ENCODE measurements at places on chromosomes 11 and 22. TPM values are rescaled to one million over a fixed set of nuclear protein-coding genes. Genes with fewer than 3 reads are reported as not detected.

DNA sequence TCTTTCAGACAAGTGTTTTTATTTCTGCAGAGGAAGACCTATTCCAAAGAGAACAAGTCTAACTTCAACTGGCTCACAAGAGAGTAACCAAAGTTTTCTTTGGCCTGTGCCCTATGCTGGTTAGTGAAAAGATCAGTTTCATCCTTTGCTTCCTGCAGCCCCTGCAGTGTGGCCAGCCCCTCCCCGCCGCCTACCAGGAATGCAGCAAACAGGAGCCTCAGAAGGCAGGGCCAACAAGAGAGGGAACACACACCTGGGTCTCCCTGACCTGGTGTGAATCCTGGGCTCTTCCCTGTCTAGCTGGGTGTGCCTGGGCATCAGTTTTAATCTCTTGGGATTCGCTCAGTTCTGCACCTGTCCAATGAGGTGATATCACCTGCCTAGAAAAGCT, 21.5 kb upstream of the SCARF2 start:
- no peak for DNase-seq

Gene OR8G1
- total RNA-seq = not detected

Gene CYP2D6
- 3.8 TPM for total RNA-seq

DNA sequence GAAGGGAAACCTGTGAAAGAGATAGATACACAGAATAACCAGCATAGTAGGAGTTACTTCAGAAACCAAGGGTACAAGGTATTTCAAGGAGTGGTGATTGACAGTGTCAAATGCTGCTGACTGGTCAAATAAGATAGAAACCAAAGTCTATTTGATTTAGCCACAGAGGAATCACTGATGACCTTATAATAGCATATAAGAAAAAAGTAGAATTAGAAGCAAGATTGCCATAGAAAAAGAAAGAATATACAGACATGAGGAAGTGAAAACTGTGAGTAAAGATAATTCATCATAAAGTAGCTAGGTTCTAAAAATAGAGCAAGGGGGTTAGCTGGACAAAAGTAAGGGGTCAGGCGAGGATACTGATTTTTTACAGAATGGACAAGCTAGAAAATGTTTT, 14.2 kb downstream of the ZBTB44 start:
- no peak for DNase-seq

DNA sequence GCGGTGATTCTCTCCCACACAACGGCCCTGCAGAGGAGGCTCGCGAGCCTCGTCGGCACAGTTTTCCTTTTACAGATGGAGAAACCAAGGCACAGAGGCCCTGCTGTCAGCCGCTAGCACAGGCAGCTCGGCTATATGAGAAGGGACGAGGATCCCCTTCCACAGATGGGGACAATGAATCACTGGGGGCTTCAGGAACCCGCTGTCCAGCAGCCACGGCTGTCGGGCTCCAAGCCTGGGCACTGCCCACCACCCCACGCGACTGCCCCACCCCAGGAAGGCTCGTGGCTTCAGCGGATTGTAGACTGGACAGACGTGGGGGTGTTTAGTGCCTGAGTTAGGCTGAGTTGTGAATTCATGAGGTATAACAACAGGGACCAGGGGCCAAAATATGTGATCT, 17.2 kb upstream of the FGF3 start:
- DNase-seq = no peak

Gene SSTR3
- 3.5 TPM for total RNA-seq

DNA sequence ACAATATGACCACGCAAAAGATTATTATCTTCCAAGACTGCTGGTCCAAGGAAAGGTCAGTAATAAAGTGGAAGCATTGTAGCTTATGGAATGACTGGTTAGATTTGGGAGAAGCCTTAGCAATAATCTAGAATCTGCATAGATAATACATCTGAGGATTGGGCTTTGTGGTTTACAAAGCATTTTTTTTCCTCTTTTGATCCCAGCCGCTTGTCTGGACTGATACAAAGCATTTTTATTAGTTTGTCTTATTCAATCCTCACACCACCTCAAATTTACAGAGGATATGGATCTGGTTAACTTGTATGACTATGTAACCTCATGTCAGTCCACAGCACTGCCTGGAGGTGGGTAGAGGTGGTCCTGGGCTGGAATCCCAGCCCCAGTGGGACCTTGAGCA, 990 bp upstream of the THRSP start:
- DNase-seq = no peak

DNA sequence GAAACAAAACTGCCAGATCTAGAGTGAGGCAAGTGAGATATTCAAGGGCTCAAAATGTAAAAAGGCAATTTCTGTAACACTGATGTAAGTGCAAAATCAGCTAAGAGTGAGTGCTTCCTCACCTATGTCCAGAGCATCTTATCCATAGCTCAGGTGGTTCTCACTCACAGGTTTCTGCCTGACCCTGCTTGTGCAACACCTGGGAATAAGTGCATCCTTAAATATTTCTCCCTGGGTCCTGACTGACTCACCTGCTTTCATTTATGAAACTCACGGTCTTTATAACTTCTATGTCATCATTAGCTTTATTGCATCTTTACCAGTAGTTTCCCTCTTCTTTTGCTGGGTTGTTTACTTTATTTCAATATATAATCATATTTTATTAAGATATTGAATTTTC, 260.6 kb downstream of the CNTN5 start:
- no peak for DNase-seq

DNA sequence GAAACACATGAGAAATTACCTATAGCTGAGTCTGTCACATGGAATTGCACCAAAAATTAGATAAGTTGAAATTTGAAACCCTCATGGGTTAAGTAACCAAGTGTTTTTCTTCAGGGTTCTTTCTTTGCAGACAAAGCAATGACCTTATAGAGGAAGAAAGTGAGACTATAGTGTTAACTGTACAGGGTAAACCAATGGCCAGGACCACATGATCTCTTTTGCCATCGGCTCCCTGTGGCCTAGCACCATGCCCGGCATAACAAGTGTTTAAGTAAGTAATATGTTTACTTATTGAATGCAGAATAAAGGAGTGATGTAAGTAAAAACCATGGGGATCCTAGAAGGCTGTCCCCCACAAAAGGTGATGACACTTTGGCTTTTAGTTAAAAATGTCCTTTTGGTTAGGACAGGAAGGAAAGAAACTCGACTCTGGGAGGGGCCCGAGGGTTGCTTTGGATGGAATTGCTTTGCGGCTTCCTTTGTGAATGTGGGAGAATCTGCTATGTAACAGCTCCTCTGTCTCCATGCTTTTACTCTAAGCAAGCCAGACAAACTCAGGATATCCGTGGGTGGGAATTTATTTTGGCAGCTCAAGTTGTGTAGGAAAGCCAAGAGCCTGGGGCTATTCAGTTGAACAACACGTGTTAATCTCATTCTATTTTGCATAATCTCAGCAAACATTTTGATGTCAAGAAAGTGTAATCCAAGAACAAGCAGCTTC, 454.7 kb downstream of the INSC start:
- DNase-seq = no peak

DNA sequence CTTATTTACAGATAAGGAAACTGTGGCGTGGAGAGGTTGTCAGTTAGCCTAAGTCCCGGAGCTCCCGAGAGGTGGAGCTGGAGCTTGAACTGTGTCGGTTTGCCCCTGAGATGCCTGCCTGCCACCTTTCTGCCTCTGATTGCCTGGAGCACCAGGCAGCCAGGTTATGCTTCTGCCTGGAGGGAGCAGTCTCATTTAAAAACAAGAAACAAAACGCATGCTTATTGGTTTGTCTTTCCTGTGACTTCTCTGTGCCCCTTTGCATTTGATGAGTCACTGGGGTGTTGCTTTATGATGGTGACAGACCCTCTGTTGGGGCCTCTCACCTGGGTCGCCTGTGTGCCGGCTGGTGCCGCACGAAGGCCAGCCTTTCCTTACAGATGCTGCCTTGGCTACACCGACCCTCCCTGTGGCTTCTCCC, 12.2 kb downstream of the AP2A2 start:
- no peak for DNase-seq

DNA sequence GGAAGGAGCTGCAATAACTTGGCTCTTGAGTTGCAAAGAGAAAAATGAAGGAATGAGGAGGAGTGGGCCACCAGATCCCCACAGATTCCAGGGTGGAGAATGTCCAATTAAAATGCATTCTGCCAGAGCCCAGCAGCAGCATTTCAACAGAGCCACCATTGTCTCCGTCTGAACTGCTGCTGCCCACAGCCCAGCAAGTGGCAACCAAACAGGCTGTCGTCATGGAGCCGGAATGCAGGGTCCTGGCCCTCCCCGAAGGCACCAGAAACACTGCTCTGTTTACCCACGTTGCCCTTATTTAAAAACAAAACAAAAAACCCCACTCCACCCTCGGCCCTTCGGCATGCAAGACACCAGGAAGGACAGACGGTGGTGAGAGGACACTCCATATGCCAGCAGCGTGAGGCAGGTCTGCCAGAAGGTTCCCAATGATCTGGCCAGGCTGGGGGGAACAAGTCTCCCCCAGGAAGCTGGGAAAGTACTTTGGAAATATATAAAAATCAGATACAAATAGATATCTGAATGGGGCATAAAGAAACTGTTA, 32.5 kb downstream of the PLEKHA7 start:
- DNase-seq = no peak

- no peak for DNase-seq
These were observed 65.5 kb downstream of the USP35 start for GRCh38 chr11:78254268-78254667.

DNA sequence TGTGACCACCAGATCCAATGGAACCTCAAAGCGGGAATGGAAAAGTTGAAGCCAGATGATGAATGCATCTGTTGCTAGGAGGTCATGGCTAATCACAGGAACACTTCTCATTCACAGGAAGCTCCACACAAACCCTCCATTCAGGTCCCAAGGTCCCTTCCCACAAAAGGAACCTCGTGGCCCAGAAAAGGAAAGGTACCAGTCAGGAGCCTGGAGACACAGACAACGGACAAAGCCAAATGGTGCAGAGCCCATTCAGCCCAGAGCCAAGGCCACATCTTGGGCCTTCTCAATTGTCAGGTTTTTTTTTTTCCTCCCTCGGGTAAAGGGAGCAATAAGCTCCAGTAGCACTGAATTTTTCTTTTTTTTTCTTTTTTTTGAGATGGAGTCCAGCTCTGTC, 87.0 kb downstream of the FAM168A start:
- no peak for DNase-seq

DNA sequence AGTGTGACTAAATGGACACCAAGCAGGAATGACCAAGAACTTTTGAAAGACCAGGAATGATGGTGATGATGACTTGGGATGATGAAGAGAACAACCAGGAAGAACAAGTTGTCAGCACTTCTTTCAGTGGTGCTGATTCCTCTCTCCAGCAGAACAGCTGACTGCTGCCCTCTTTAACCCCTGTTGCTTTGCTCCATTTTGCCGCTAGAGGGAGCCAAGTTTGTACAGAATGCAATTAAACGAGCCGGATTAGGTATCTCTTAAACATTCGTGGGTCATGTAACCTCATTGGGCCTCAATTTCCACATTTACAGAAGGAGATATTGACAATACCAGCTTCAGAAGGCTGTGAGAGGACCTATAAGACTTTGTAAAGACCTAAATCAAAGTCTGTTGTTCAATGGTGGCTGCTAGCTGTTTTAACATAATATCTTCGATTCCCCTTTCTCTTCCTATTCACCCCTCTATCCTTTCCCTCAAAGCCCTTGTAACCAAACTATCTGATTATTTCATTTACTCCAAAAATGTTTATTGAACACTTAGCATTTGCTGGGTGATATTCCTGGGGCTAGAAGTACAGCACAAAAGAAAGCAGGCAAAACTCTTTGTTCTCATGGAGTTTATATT, 1.9 kb downstream of the OR4S1 start:
- peak; percentile 91 for DNase-seq

Gene CDHR5
- not detected for total RNA-seq

DNA sequence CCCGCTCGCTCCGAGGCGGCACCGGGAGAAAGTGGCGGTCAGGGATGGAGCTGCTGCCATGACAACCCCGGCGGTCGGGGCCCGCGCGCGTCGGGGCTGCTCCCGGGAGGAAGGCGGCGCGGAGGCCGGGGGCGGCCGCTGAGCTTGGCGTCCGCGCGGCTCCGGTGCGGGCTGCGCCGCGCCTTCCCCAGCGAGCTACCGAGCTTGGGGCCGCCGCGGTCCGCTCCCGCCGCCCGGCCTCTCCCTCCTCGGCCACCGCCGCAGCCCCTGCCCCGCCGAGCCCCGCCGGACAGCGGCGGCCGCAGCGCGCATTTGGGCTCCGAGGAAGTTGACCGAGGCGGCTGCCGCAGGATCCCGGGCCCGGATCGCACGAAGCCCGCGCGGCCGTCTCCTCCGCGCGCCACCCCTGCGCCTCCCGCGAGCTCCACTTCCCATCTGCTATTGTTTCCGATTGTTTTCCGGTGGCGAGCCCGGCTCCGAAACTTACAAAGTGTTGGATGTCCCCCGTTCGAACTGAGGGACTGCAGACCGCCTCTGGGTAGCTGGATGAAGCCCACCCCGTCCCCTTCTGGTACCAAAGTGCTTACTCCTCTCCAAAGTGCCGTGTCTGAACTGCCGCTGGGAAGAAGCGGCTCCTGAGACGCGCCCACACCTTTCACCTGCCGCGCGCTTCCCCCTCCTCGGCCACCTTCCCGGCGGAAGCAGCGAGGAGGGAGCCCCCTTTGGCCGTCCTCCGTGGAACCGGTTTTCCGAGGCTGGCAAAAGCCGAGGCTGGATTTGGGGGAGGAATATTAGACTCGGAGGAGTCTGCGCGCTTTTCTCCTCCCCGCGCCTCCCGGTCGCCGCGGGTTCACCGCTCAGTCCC, 540.3 kb downstream of the NTM start:
- DNase-seq = no peak

DNA sequence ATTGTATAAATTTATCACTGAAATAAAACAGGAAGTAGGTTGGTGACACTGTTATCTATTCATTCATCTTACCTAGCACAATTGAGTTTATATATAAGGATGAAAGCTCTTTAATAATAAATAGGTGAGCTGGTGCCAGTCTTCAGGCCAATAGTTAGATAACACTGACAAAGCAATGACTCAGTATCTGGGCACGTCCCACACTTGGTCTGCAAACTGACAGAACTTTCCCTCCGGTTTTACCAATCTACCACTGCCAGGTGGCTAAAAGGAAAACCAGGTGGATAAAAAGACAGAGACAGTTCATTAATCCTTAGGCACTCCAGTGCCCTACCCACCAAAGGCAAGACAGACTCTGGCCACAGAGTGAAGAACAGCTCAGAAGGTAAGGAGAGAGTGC, 17.6 kb downstream of the DDB1 start:
- DNase-seq = no peak

Gene OR52A1
- not detected for total RNA-seq

Gene DKK3
- not detected for total RNA-seq

GRCh38 chr11:60431251-60431650, 1.9 kb downstream of the MS4A5 start:
- DNase-seq = peak; percentile 19

DNA sequence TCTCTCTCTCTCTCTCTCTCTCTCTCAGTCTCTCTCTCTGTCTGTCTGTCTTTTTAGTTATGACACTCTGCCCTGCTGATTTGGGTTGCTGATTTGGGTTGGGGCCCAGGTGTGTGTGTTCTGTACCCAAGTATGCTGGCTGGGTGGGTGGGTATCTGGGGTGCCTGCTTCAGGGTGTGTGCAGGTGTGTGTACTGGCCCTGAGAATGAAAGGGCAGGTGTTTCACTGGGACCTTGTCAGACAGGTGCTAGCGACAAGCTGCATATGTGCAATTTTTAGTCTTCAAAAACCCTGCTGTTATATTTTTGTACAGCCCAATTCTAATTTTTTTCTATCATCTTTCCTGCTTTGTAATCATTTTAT, 943 bp downstream of the CSF2RB start:
- DNase-seq = no peak

Gene TPH1
- 0.36 TPM for total RNA-seq

GRCh38 chr11:130086669-130087068, 17.0 kb downstream of the APLP2 start:
- no peak for DNase-seq

Data from activated CD4-positive, alpha-beta T cell treated with anti-CD3 and anti-CD28 coated beads, Interleukin-2, amount 10 ng/mL, durations not matched to agents 24 days and 14 days (primary cell).